HT-29 (cell line): ENCODE measurements at places on chromosomes 7 and 10.

GRCh38 chr10:133308421-133309099 is at the start of the genes TUBGCP2 and ZNF511:
TUBGCP2 (minus strand) TSS chr10:133308872; CDS start chr10:133302941, 5,931 bp downstream.
ZNF511 (plus strand) TSS chr10:133308914; CDS start chr10:133308944, 30 bp downstream.
- DNase-seq: peak; percentile 79

DNA sequence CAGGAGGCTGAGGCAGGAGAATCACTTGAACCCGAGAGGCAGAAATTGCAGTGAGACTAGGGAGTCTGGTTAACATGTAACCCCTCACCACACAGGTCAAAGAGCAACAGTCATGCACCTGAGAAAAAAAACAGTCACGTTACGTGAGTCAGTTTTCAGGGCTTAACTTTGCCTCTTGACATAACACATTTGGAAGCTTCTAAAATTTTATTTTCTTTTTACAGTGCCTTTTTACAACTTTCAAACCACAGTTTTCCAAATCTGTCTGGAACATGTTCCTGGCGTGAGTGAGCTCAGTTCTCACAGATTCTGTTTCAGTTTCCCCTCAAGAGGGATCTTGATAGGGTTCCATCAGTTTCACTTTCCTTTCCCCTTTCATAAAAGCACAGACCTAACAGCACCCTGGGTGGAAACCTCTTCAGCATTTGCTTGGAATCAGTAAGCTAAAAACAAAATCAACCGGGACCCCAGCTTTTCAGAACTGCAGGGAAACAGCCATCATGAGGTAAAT is 4.4 kb downstream of the IFIT3 start:
- DNase-seq: peak; percentile 24

- peak; percentile 75 for DNase-seq
Measured at GRCh38 chr7:127704211-127704610, 52.2 kb downstream of the SND1 start.

DNA sequence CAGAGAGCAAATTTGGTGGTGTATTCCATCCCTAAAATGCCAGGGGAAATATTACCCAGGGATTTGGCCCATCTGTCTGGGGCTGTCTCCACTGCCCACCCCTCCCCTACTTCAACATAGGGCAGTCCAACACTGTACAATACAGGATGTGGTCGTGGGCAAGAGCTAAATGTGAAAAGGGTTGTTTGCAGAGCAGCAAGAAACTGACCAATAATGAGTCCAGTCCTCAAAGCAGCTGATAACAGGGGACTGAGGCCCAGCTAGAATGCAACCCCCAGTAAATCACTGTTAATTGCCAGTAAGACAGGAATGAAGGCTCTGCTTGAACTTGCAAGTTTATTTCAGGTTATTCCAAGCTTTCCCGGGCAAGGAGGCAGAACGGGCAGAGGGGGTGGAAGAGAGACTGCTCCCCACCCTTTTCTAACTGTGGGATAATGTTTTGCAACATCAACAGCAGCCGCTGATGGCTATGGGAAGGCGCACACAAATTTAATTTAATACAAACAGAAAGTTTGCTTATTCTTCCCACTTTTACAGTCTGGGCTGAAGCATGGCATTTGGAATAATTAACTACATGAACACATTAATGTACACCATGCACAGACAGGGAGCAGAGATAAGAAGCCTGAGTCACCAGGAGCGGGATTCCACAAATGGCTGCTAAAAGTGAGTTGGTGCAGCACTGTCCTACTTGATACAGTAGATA is 36.8 kb downstream of the AFAP1L2 start:
- peak; percentile 31 for DNase-seq

GRCh38 chr7:143393267-143394041 is 12.3 kb downstream of the ZYX start:
- no peak for DNase-seq

DNA sequence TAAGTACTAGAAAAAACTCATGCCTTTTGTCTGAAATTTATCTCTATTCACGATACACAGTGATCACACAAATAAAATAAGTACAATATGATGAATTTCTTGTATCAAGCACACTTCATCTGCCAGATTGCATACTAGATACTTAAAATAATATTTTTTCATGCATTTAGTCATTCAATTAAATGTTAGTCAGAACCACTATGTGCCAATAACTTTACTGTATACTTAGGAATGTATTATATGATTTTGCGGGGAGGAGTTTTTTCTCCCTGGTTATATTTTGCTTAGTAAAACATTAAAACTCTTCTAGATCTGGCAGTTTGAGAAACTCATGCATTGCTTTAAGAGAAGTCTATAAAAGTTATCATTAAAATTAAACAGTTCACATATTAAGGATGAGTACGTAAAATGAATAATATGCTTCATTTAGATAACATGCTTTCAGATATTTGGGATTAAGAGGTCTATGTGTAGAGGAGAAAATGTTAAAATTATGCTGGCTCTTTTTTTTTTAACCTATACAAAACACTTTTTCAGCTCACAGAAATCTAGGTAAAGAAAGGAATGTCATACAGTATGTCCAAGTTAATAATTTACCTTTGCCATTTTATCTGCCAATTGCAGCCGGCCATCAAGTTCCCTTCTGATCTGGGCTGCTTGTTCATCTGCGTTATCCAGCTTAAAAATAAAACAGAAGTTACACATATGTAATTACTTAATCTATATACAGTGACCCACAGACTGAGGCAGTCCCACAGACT is 70.1 kb downstream of the RNF133 start:
- no peak for DNase-seq

- no peak for DNase-seq
Measured at GRCh38 chr7:122423591-122423990, 119.0 kb upstream of the FEZF1 start.

- DNase-seq: no peak
Measured at GRCh38 chr10:100184840-100185239, 989 bp downstream of the ERLIN1 start.

- no peak for DNase-seq
Measured at GRCh38 chr10:48502791-48503190, 102.1 kb downstream of the ARHGAP22 start.

- DNase-seq: no peak
Measured at GRCh38 chr7:26406433-26406832, 114.8 kb downstream of the SNX10 start.

DNA sequence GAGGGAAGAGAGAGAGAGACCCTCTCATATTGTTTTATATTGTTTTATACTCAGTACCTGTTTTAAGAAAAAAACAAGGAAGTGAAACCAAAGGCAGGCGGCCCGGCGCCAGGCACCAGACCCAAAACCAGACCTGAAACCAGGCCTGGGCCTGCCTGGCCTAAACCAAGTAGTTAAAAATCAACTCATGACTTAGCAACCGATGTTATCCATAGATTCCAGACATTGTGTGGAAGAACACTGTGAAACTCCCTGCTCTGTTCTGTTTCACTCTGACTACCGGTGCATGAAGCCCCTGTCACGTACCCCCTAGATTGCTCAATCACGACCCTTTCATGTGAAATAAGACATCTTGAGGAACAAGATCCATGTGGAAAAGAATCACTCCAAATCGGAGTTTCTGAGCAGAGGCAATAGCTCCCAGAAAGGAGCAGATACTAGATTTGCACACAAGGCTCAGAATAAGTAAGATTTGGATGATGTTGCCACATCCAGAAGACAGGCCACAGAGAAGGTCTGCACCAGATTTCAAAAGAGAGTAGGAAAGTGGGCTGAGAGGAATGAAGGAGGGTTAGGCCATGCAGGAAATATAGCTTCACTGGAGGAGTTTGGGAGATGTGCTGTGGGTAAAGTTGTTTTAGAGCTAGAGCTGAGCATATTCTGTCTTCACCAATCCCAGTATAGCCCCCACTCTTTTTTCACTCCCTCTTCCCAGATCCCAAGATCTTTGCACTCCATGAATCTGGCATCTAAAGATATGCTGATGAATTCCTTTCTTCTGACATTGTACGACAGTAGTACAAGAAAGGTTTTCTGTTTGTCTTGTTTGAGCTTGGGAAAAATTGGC is 8.8 kb upstream of the ZNF248 start:
- DNase-seq: no peak

- peak; percentile 57 for DNase-seq
Measured at GRCh38 chr7:121395494-121395960, 581 bp downstream of the FAM3C start.

DNA sequence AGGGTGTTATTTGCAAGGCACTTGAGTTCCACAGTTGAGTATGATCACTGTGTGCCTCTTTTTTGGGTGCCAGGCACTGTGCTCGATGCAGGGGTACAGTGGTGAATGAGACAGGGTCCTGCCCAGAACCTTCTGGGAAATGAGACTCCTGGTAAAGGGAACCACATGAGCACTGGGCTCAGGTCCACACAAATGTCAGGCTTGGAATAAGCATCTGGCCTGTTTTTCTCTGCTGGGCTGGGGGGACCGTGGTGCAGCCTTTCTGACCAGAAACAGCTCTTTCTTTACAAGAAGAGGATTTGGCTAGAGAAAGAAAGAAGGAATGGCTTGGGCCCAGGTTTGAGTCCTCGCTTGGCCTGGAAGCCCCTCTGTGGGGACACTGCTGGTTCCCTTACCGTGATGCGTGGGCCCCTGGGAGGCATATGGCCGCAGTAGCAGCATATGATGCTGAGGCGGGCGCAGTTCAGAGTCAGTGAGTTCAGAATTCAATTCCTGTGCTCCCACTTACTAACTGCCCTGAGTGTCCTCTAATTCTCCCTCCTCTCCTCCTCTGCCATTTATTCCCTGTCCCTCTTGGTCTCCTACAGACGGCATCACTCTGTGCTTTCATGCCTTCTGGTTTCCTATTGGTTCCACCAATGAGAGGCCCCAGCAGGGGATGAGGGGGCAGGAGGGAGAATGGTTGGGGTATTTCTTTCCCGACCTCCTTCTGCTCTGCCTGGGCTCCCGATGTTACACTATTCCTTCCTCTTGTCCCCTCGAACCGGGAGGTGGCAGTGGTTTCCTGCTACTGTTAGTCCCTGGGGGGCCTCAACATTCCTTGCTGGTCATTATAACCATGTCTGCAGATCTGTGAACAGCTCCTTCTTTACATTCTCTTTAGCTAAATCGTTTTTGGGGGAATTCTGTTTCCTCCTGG is 9.6 kb upstream of the KCP start:
- DNase-seq: no peak

DNA sequence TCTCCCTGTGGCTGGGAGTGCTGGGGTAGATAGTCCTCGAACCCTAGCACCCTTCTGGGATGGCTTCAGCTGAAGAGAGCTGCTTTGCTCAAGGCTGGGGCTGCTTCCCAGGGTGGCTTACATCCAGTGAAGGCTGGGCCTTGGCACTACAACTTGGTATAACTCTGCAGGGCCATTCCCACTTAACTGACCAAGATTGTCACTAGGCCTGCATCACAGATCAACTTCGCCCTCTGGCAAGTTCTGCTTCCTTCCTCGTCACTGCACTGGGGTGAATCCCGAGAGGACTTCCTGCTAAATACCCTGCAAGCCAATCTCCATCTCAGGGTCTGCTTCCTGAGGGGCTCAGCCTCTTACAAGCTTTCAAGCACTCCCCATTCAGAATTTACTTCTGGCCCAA is 195.2 kb downstream of the DOCK4 start:
- no peak for DNase-seq

DNA sequence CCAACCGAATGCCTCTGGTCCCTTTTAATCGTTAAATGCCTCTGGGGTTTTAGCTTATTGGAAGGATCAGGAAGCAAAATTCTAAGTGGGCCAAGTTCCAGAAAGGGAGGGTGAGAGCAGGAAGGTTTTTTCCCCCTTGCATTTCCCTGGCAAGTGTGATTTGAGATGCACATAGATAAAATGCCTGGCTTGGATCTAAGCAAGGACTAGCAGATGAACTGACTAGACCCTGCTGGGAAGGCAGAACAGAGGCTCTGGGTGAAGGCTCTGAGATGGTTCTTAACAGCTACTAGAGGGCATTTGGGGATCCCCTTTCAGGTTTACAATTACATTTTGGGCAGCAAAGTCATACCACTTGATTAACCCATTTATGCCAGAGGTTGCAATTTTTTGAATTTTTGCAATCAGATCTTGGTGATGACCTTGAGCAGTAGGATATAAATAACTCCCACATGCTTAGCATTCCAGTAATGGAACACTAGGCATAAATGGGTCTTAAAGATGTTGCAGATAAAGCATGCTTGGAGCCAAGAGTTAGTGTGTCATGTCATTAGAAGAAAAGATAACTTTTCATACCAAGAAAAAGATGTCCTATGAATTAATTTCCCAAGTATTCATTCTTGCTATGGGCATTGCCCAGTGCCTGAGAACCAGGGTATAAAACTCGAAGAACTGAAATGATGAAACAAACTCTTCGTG is 205.9 kb downstream of the SEC23IP start:
- no peak for DNase-seq

DNA sequence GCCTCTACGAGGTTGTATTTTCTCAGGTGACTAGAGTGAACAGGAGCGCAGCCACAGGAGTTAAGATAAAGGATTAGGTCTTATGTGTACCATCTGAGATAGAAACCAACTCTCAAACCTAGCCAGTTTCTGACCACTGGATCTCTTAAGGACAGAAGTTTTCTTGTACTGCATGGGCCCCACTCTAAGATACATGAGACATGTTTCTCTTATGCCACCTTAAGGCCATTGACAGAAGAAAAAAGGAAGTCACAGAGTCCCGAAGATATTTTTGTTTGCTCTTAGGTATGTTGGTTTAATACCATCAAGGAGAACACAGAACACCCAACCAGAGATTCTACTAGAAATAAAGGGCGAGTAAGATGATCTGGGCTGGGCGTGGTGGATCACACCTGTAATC is 335.8 kb downstream of the FRMD4A start:
- DNase-seq: no peak

- DNase-seq: no peak
Measured at GRCh38 chr7:113715981-113716856, 202.6 kb downstream of the PPP1R3A start.

DNA sequence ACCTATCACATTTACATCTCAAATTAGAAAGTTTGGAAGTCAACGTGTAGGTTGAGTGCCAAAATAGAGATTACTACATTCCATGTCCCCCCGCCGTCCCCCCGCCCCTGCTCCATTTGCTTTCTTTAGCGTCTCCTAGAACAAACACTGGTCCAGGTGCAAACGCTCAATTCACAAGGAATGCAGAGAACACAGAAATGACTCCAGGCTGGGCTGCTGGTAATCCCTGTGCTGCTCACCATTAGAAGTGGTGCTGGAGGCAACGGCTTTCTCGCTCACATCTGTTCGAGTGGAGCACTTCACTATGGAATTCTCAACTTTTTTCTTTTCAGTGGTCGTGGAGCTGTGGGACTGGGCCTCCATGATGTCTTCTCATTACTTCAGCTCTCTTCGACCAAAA is 14.1 kb downstream of the GLI3 start:
- no peak for DNase-seq

DNA sequence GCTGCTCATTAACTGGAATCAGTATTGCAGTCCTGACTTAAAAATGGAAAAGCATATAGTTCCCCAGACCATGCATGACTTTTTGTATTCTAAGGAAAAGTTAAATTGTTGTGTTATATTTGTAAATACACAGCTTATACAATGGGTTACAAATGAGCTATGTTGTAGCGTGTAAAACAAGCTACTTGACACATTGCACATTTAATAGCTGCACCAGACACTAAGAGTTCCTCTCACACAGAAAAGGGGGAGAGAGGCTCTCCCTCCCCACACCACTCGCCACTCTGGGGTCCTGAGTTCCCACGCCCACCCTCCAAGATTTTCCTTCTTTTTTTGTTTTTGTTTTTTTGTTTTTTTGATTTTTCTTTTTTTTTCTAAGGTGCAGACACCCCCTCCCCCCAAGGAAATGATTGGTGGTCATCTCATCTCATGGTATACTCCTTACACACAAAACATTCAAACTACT is 6.3 kb downstream of the KLF6 start:
- no peak for DNase-seq
